Smooth muscle cell of the umbilical artery (primary cell): ENCODE measurements at places on chromosomes 11 and 22. TPM values are rescaled to one million over a fixed set of nuclear protein-coding genes. Genes with fewer than 3 reads are reported as not detected.

CYP2D6 gene
- total RNA-seq, result 0.30 and 0.42 TPM in 2 replicates

LAMTOR1 gene
- 62.6 and 63.0 TPM in 2 replicates for total RNA-seq

PGM2L1 gene
- 12.2 and 12.5 TPM in 2 replicates for total RNA-seq

DMC1 gene
- 1.5 and 2.4 TPM in 2 replicates for total RNA-seq

HYOU1 gene
- total RNA-seq, result 282 and 311 TPM in 2 replicates

RTN4RL2 gene
- 0.05 TPM in 1 of 2 replicates, not detected in the other for total RNA-seq
